ENCODE measurements at places on chromosomes 13 and 19.

- no peak for DNase-seq
Measured at GRCh38 chr13:113044391-113045114, 61.0 kb upstream of the F7 start.

GRCh38 chr13:46160065-46160464, 21.9 kb downstream of the LCP1 start:
- no peak for DNase-seq

GRCh38 chr13:29511106-29511796, 84.2 kb downstream of the SLC7A1 start:
- DNase-seq: no peak

DNA sequence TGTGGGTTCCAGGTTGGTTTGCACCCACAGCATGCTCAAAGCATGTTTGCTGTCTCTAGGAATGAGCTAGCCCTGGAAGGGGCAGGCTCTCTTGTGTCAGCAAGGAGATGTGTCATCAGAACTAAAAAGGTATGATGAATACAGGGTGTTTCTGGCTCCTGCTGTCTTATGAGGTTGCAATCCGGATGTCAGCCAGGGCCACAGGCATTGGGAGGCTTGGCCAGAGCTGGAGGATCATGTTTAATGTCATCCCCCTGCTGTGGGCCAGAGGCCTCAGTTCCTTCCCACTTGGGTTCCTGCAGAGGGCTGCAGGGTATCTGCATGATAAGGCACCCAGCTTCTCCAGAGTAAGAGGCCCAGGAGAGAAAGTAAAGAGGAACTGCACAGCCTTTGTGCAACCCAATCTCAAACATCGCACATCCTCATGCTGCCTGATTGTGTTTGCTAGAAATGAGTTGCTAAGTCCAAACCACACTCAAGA, 193.6 kb downstream of the COL4A1 start:
- peak; percentile 34 for DNase-seq

DNA sequence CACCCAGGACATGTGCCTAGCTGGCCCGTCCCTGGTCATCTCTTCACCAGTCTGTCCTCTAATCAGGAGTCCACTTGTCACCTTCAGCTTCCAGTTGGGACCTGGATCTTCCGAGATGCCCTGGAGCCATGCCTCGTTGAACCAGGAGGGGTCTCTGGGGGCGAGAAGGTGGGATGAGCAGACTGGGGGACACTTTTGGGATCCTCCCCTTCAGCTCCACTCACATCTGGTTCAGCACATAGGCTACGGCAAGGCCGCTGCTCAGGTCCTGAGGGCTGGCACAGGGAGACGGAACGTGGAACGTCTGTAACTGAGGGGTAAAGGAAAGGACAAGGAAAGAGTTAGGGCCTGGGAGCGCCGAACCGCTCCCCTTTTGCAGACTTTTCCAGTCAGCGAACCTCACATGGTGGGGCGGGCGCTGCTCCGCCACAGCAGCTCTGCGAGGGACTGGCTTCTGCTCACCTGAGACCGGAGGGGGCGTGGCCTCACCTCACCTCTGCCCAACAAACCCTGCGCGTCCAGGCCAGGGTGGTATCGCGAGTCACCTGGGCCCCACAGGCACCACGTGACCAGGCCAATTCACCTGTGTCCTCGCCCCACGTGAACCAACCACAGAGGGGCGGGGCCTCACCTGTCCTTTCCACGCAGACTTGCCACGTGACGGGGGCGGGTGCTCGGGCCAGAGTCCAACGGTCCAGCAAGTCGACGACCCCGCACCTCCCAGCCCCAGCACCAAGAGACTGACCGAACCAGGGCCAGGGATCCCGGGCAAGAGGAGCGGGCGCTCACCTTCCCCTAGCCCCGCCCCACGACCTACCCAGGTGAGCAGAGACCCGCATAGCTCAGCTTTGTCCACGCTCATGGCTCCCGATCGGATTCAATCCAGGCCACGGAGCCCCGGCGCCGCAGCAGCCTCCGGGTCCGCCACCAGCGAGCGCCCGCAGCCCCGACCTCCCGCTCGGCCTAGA, at the start of gene HOOK2:
Gene HOOK2 (minus strand): TSS at position 965 of the 968 bp plus-strand sequence. CDS start 103 bp downstream, at position 862.
- DNase-seq: no peak

GRCh38 chr19:3263866-3264265, 39.4 kb downstream of the CELF5 start:
- no peak for DNase-seq

DNA sequence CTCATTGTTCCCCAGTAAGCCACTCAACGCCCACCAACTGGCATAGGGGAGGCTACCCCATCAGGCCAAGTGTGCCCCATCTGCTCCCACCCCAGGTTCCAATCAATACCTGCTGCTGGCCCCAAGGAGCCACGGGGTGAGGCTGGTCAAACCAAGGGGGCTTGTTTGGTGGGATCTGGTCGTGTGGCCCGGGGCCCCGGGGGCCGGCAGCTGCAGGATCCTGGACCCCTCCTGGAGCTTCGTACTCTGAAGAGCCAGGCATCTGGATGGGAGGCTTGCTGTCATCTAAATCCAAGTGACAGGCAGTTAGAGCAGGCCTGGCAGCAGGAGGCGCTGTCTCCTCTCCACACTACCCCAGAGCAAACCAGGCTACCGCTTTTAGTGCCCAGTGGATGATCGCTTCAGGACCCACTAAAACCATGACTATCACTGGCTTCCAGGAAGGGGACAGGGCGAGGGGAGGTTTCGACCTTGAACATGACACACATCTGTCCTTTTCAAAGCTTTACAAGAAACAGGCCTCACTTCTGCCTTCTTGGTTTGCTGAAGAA, 14.2 kb downstream of the CHERP start:
- peak; percentile 16 for DNase-seq

- DNase-seq: no peak
Measured at GRCh38 chr19:9250630-9251029, at the start of gene OR7E24. Gene OR7E24 (plus strand): TSS chr19:9250930. CDS start chr19:9251044, 114 bp downstream.

DNA sequence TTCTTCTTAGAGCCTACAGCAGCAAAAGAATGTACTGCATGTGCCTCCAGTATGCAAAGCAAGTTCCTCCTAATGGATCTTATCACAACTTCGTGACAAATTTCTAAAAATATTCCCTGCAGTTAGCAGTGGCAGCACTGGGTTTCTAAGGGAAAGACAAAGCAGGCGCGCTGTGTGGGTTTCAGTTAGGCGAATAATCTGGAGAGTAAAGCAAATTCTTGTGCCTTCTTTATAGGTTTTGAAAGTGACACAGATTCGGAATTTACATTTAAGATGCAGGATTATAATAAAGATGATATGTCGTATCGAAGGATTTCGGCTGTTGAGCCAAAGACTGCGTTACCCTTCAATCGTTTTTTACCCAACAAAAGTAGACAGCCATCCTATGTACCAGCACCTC, 167.9 kb downstream of the LMO7 start:
- DNase-seq: no peak

DNA sequence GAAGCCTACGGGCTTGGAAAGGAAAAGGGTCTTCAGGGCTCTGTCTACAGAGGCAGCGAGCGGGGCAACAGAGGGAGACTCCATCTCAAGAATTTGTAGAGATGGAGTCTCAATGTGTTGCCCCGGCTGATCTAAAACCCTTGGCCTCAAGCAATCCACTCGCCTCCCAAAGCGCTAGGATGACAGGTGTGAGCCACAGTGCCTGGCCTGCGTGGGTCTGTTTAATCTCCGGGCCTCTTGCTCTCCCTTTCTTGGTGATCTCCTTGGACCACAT, 8.1 kb downstream of the RPS9 start:
- DNase-seq: no peak

DNA sequence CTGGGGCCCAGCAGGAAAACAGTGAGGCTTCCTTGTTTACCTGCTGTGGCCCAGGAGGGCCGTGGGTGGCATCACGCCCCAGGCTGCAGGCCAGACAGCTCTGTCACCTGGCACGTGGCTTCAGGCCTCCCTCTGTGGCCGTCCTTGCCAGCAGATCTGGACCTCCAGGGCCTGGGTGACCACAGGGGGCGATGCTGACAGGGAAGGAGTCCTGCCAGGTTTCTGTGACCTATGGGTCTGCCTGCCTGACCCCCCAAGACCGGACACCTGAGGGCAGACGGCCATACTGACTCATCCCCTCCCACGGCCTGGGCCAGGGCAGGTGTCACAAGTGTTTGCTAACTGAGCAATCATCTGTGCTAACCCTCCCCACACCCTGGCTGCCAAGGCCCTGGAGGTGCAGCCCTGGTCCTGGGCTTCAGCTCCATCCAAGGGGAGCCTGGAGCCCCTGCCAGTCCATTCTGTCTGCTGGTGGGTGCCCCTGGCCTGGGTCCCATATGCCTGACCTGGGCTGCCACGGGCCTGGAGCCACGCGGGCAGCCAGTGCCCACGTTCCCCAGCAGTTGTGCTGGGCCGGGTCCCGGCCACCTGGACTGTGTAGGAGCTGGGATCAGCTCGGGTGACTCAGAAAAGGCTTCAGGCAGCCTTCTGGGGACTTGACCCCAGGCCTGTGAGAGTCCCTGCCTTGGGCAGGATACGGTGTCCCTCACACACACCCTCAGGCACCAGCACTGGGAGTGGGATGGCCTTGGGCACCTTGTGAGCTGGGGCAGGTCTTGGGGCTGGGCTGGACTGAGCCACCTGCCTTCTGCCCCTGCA, 3.7 kb downstream of the CDC34 start:
- no peak for DNase-seq

GRCh38 chr13:19597523-19597922, 35.9 kb upstream of the MPHOSPH8 start:
- no peak for DNase-seq

GRCh38 chr19:17946965-17947784, 14.4 kb downstream of the CCDC124 start:
- no peak for DNase-seq

DNA sequence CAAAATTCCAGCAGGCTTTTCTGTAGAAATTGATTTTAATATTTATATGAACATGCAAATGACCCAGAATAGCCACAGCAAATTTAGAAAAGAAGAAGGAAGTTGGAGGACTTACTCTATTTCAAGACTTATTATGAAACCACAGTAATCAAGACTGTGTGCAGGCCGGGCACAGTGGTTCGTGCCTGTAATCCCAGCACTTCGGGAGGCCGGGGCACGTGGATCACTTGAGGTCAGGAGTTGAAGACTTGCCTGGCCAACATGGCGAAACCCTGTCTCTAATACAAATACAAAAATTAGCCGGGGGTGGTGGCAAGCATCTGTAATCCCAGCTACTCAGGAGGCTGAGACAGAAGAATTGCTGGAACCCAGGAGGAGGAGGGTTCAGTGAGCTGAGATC, 6.0 kb upstream of the FFAR2 start:
- no peak for DNase-seq

DNA sequence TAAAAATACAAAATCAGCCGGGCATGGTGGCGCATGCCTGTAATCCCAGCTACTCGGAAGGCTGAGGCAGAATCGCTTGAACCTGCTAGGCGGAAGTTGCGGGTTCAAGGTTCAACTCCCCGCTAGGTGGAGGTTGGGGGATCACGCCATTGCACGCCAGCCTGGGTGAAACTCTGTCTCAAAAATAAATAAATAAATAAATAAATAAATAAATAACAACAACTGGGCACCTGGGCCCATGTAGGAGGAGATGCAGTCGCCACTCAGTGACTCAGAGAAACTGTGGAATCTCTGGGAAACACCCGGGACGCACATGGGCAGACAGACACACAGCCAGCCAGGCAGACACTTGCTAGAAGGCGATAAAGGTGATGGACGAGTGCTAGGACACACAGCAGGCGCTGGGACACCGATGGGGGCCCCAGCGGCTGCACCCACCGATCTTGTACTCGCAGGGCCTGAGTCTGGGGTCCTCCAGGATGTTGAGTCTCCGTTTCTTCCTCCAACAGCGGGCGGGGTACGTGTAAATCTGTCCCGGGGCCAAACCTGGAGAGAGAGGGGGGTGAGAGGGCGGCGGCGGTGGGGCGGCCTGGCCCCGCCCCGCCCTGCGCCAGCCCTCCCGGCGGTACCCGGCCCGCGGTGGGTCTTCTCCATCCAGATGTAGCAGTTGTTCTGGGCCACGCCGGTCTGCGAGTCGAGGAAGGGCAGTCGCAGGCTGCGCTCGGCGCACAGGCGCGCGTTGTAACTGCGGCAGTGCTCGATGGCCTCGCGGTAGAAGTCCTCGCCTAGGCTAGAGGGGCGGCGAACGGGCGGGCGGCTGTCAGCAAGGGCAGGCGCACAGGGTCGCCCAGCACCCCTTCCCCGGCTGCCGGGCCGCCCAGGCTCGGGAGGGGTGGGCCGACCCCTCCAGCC, 1.8 kb downstream of the DPF1 start:
- no peak for DNase-seq

DNA sequence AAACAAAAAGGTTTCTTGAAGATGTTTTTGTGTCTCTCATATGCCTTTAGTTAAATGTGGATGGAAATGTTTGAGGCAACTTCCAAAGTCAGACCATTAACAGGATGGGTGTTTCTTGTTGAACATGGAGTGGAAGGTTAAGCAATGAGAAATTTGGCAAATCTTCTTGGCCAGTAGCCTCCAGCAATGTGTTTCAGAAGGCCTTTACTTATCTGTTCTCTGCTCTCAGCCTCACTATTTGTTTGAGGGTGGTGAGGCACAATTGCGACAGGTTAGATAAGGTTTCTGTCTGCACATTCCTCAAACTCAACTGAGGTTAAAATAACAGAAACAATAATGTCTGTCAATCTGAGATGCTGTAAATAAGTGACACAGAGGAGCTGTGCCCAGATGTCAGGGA, 1019.0 kb downstream of the DIAPH3 start:
- DNase-seq: peak; percentile 64

GRCh38 chr19:56123266-56123891, 2.3 kb upstream of the ZNF787 start:
- DNase-seq: no peak

DNA sequence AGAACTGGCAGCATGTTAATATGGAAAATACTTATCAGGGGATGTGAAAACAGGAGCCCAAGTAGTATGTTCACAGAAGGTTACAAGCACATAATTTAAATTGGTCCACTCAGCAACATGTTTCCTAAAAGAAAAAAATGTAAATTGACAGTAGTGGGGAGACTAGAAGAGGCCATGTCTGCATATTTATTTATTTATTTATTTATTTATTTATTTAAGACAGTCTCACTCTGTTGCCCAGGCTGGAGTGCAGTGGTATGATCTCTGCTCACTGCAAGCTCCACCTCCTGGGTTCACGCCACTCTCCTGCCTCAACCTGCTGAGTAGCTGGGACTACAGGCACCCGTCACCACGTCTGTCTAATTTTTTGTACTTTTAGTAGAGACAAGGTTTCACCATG, 13.7 kb upstream of the ZNF8 start:
- DNase-seq: no peak
